ENCODE measurements at places on chromosomes 12 and 14.

DNA sequence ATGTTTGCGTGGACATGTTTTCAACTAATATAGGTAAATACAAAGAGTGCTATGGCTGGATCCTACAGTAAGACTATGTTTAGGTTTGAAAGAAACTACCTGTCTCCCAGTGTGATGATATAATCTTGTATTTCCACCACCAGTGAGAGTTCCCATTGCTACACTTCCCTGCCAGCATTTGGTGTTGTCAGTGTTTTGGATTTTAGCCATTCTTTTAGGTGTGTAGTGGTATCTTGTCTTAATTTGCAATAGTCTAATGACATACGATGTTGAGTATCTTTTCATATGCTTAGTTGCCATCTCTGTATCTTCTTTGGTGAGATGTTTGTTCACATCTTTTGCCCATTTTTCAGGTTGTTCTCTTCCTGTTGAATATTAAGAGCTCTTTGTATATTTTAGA is 103.5 kb downstream of the RALGAPA1 start:
- no peak for DNase-seq

- no peak for DNase-seq
Measured at GRCh38 chr14:41349289-41349910, 257.3 kb upstream of the LRFN5 start.

DNA sequence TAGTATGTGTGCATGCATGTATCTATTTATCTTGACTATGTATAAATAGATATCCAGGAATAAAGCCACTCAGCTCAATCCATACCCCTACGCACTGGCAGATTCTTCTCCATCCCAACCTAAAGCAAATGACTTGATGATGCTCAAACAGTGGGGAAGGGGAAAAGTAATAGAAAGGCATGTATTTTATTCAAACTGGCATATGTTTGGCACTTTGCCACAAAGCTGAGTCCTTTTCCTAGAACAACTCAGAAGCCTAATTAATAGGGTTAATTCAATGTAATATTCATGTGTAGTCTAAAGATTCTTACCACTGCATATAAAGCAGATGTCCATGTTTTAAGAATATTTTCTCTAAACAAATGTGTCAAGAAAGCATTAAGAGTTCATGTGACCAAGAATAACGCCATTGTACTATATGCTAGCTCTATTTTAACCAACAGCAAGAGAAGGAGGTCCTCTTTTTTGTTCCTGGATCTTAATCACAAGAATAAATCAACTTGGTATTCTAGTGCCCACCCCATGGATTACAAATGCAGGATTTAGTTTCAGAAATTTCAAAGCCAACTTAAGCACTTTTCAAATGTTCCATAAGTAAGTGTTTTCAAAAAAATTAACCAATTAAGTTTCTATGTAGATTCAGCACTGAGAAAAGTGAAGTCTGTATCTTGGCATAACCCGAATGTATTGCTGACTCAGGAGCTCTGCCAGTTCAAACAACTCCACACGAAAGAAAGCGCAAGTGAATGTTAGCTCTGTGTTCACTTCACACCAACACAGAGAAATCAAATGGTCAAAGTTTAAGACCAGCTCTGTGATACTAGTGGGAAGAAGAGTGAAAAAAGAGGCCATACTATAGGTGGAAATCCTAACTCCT is 233.6 kb downstream of the MED13L start:
- DNase-seq: no peak

- peak; percentile 8 for DNase-seq
Measured at GRCh38 chr14:95196268-95196667, 38.9 kb upstream of the DICER1 start.

Data from DMS 273 treated with DMSO at 0.1 percent for 48 hours (cell line).